Cerebellar nuclear complex (tissue), 1 donor: ENCODE measurements at places on chromosomes 13 and 19.

- no peak for DNase-seq
These were observed 63.1 kb downstream of the TM9SF2 start for GRCh38 chr13:99564386-99564785.

- DNase-seq: no peak
These were observed 106.2 kb upstream of the LSM14A start for GRCh38 chr19:34066007-34066643.

DNA sequence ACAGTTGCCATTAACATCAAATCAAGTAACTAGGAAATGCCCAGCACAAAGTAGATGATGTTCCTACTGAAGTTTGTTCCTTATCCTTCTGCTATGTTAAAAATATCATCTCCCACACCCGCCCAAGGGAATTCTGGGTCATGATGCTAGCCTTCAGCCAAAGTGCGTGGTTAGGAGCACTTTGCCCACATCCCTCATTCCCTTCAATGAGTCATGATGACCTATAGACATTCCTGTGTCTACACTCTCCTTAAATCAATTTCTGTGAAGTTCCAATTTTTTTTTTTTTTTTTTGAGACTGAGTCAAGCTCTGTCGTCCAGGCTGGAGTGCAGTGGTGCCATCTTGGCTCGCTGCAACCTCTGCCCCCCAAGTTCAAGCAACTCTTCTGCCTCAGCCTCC, 17.0 kb downstream of the RXFP2 start:
- no peak for DNase-seq

- no peak for DNase-seq
These were observed 8.9 kb upstream of the VN1R1 start for GRCh38 chr19:57465680-57466381.

DNA sequence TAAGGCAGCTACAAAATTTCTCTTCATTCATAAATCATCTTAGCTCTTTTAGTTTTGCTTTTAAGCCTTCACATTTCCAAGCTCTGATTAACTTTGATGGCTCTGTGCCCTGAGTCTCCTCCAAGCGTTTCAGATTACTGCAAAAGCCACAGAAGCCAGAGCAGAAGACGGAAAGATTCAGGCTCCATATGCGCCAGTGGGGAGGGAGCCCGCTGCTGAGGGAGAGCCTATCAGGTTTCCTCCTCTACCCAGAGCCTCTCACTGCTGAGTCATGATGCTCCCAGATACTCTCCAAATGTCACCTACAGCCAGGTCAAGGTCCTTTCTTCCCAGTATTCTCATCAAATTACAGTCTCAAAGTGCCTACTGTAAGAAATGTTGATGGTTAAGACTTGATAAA, 193.6 kb downstream of the RAP2A start:
- DNase-seq: no peak

DNA sequence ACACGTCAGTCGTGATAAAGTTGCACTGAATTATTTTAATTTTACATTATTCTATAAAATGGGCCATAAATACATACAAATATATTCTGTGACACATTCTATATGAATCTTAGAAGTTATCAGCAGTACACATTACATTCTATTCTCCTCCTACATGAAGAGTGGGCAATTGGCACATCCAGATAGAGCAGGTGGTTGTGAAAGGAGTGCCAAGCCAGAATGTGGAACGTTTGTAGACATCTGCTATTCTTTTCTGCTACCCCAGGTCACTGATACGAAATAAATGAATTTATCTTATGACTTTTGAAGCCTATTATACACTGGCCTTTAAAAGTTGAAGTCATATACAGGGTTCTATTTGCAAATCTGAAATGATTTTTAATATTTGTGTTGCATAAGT, 373.2 kb downstream of the PCDH17 start:
- no peak for DNase-seq

DNA sequence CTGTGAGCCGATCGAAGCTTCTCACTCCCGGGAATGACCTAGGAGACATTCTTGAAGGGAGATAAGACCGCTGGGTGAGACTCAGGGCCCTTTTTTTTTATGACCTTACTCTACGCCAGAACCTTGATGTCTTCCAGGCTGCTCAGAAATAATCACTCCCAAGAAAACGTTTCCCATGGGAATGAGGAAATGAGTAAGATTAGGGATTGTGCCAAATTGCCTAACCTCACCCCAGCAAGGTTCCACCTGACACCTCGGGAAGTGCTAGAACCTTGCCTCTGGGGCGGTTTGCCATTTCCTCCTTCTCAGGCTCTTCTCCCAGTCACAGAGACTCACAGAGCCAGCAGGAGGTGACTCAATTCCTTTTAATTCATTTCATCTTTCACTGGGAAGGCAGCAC, 2.3 kb downstream of the SLC46A3 start:
- DNase-seq: no peak

- DNase-seq: no peak
These were observed 1.6 kb upstream of the ZBTB7A start for GRCh38 chr19:4068047-4068966.

DNA sequence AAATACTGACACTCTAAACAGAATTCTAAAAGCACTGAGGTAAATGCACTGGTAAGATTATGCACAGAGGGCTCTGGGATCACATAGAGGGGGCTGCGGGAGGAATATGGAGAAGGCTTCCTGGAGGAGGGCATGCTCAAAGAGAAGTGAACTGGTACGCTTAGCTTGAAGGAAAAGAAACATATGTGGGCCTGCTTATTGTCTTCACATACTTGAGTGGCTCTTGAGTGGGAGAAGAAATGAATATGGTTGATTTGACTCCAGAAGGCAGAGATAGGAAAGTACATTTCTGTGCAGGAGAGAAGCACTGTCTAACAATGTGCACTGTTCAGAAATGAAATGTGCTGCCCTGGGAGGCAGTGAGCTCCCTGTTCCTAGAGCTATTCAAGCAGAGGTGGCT, 91.1 kb downstream of the KL start:
- DNase-seq: no peak

DNA sequence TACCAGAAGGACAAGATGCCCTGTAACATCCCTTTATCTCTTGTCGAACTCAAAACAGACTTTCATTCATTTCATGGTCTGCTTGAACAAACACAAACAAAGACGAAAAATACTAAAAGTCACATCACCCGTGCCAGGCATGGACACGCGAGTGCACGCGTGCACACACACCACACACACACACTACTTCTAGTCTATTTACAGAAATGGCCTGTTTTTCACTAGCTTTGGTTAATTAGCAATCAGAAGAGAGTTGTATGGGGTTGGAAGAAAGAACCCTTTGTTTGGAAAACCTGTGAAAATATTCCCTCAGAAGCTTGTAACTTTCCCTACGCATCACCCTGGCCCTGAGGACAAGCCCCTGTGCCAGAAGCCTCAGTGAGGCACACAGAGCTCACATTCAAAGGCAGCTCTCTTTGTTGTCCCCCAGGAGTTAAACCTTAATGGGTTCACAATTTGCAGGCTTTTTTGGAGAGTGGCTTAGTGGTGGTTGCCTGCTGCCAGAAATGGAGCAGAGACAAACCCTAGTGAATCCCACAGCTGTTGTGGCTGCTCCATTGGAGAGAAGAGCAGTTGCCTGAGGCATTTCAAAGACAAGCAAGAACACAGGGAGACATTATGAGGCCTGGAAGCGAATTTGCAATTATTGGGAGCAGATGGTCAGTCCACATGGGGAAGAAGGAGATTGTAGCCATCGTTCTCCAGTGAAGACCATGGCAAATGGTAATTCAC, 55.9 kb downstream of the STARD13 start:
- DNase-seq: no peak

DNA sequence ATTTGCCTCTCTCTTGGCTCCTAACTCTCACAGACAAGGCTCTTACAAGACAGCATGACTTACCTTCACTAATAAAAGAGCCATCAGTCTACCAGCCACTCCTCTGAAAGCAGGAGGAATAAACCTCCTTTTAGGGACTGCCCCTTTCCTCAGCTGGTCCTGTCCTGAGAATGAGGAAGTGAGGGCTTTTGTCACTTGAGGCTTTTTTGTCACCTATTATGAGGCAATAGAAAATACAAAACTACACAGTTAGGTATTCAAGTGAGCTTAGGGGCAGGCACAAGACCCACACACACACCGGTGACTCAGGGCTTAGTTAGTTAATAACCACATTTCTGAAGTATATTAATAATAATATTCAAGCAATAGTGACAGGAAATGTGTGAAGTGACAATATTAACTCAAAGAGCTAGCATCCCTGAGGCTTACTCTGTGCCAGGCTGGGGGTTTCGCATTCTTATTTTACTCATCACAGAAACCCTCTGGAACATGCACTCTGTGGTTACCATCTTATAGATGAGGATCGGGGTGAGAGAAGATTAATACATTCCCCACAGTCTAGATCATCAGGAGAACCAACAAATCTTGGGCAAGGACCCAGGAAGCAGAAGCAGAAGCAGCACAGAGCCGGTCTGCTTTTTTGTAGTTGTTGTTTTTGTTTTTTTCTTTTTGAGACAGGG, 379.9 kb downstream of the LIG4 start:
- DNase-seq: no peak

- no peak for DNase-seq
These were observed 31.5 kb downstream of the ERCC5 start for GRCh38 chr13:102877303-102877702.

DNA sequence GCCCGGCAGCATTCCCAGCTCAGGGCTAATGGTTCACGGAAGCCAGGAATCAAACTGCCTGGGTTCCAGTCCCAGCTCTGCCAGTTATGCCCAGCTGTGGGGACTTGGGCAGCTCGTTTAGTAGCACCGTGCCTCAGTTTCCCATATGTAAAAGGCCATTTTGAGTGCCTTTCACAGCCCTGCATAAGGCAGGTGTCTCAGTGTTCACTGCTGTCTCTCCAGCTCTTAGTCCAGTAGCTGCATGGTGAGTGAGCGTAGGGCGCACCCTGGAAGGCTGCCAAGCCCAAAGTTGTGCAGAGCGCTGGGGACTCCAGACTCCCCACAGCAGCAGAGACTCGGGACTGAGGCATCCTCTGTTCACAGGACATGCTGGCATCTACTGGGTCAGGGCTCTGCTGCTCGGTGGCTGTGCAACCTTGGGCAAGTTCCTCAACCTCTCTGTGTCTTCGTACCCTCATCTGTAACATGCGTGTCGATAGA, 5.5 kb downstream of the RPL28 start:
- no peak for DNase-seq

GRCh38 chr19:56372281-56372680, 21.1 kb downstream of the ZNF582 start:
- no peak for DNase-seq

GRCh38 chr13:42816538-42816937, 35.2 kb downstream of the FAM216B start:
- DNase-seq: no peak

GRCh38 chr19:11017275-11018035, 56.6 kb downstream of the SMARCA4 start:
- DNase-seq: no peak

DNA sequence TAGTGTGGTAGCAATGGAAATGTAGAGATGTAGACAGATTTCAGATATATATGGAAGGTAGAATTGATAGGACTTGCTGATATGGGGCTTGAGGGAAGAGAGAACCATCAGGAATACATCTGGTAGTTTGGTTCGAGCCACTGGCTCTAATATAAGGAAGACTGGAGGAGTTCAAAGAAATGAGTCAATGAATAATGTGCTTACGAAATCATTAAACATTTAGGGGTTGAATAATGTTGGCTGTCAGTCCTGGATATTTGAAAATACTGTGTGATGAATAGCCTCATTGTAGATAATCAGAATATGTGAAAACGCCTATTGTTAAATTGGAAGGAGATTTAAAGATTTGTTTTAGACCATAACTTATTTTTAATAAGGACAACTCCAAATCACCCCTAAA, 21.6 kb downstream of the SGCG start:
- no peak for DNase-seq

DNA sequence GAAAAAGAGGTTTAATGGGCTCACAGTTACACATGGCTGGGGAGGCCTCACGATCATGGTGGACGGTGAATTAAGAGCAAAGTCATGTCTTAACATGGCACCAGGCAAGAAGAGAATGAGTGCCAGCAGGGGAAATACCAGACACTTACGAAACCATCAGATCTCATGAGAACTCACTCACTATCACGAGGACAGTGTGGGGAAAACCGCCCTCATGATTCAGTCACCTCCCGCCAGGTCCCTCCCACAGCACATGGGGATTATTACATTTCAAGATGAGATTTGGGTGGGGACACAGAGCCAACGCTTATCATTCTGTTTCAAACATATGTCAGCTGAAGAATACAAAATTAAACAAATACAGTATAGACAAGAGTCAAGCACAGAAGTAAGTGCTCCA, 165.1 kb downstream of the PCCA start:
- DNase-seq: no peak

DNA sequence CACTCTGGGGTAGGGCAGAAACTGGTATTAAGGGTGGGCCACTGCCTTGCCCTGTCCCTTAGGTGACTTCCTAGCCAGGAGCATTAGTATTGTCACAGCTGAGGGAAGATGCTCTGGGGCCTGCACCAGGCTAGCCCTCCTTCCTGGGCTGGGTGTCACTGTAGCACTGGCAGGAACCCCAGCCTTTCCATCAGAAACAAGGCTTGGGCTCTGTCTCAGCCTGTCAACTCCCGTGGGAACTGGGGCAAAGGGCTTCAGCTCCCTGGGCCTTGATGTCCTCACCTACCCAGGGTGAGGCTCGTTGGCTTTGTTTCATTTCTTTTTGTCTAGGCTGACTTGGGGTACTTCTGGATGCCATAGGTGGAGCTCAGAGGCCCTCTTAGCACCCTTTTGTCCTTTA, 18.0 kb downstream of the PAF1 start:
- DNase-seq: no peak

GRCh38 chr19:42155796-42156195, 23.6 kb upstream of the POU2F2 start:
- no peak for DNase-seq

- DNase-seq: no peak
These were observed 941 bp downstream of the DUS3L start for GRCh38 chr19:5789886-5790558.

DNA sequence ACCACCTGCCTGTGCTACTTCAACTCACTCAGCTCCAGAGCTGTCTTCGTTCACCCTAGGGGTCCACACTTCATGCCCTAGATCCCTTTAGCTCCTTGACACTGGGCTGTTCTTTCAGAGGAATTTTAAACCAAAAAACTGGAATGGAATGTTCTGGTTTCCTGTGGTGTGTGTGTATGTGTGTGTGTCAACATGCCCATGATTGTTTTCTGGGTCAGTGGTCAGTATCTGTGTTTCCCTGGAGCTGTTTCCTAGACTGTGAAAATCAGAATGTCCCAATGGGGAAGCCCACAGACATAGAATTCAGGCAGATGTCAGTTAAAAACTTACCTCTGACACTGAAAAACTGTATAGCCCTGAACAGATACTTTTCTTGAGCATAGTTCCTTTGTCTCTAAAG, 1.3 kb downstream of the PMIS2 start:
- no peak for DNase-seq

GRCh38 chr19:28869459-28869858, 343.5 kb downstream of the UQCRFS1 start:
- DNase-seq: no peak

DNA sequence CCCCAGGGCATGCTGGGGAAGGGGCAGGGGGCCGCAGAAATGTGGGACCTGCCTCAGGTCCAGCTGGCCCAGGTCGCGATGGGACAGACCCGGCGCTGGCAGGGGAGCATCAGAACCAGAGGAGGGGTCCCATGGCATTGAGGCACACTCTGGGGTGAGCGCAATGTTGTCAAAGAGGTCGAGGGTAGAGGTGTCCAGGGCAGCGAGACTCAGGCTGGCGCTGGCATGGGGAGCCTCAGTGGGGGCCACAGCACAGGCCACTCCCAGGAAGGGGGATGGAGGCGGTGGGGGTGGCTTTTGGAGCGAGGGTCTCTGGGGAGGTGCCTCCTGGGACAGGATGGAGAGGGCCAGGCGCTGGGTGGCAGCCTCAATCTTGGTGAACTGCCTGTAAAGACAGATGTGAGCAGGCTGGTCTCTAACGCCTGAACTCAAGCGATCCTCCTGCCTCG, 944 bp downstream of the C19orf85 start:
- DNase-seq: no peak
